Right renal cortex interstitium (tissue), 3 donors: ENCODE measurements at places on chromosomes 7 and 10. TPM values are rescaled to one million over a fixed set of nuclear protein-coding genes. Genes with fewer than 3 reads are reported as not detected.

DNA sequence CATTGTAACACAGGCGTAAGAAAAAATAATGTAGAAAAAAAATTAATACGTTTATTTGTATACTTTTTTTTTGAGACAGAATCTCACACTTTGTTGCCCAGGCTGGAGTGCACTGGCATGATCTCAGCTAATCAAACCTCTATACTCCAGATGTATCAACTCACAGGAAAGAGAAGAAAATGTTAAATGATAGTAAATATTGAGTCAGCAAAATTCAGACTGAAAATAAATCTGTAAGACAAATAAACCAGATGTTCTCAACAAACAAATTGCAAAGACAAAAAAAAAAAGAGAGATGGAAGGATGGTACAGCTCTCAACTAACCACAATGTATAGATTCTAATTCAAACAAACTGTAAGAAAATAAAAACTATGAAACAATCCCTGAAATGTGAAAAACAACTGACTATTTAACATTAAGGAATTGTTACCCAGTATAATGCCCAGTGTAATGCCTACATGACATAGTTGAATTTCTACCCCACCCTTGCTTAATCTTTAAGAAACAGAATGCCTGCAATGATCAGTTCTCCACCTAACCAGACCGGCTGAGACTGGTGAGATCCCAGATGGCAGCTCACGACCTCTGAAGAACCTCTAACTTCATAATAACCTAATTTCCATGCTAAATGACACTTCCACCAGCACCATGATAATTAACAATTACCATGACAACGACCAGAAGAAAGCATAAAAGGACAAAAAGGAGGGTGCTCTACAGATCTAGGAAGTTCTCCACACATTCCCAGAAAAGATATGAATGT is 272.0 kb upstream of the GNAI1 start:
- DNase-seq: no peak

MSRB2 gene
- polyA plus RNA-seq: 48.2 TPM

DNA sequence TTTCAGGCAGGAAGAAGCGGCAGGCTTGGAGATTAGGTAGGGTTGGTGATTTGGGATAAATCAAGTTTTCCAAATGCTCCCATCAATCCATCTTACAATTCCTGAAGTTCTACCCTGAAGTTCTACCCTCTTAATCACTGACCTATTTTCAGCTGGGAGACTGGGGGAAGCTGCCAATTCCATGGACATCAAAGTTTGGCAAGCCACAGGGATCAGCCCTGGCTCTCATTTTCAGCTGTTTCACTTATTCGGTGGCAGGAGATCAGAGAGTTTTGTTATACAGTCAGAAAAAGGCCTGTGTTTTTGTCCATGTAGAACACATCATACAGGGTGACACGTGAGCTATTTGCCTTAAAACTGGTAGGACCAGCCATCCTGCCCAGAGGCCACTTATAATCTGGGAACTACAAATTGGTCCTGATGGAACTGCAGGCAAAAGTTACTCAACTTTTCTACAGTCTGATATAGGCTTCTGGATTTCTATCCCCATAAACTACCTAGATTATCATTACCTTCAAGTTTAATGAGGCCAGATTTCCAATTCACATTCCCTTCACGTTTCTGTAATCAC is 112.9 kb upstream of the ZNF746 start:
- DNase-seq: no peak

OR2A7 gene
- 7.0 TPM for polyA plus RNA-seq

DNA sequence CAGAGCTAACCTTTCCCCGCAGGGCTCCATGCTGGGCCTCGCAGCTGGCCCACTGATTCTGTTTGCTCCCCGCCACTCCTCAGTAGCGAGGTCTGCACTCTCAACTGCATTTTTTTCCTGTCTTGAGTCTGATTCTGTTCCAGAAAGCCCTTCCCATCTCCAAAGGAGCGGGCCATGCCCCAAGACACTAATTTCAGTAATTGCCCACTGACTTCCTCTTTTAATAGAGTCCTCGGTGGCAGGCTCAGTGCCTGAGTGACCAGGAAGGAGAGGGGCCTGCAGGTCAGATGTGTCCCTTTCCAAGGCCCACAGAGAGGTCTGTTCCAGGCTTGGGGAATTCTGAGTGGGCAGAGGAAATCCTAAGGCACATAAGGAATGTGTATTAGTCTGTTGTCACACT is 77.4 kb downstream of the ADCY1 start:
- DNase-seq: no peak

STRA8 gene
- not detected for polyA plus RNA-seq

- DNase-seq: no peak
Observed at GRCh38 chr10:58721601-58722281, 209.1 kb downstream of the BICC1 start.

EMX2 gene
- 173 TPM for polyA plus RNA-seq

DNA sequence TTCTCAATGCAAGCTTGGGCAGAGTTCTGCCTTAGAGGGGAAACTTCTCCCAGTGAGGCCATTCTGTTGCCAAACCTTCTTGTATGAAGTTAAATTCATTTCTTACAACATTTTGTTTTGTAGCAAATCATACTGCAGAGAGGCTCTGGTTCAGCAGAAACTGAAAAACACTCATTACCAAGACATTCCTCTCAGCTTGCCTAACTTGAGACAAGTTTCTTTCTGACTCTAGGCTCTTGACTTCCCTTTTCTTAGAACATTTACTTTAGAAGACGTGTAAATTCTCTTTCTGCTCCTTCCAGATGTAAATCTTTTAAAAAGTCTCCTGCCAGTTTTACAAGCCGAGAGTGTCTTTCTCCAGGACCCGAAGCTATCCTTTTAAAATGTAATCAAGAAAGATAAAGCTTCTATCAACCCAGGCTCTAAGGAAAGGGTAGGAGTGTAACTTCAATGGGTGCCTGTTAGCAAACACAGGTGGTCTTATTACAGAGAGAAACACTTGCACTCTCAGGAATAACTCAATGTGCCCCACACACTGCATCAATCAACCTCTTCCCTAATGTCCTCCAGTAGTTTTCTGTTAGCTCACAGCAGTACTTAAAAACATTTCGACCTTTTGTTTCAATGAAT is 80.5 kb upstream of the TAS2R16 start:
- no peak for DNase-seq

- DNase-seq: no peak
Observed at GRCh38 chr10:60757420-60757895, 20.8 kb upstream of the CDK1 start.

DNA sequence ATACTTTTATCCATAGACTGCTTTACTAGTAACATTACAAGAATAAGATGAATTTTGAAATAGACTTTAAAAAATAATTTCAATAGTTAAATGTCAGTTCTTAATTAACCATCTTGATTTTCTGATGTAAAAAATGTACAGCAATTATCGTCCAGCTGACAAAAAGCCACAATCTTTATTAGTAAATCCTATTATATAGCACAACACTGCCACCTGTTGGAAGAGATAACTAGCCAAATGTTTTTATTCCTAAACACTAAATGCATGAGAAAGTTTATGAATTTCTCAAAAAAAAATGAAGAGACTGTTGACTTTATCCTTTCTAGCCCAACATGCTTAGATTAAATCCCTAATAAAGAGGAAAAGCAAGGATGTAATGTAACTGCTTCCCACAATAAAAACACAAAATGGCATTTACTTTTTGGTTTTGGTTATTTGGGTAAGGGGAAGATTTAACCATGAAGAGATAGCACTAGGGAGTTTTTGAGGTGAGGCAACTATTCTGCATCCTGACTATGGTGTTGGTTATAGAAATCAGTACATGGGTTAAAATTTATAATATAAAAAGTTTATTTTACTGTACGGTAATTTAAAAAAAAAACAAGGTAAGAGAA is 8.0 kb downstream of the COA1 start:
- DNase-seq: no peak

DNA sequence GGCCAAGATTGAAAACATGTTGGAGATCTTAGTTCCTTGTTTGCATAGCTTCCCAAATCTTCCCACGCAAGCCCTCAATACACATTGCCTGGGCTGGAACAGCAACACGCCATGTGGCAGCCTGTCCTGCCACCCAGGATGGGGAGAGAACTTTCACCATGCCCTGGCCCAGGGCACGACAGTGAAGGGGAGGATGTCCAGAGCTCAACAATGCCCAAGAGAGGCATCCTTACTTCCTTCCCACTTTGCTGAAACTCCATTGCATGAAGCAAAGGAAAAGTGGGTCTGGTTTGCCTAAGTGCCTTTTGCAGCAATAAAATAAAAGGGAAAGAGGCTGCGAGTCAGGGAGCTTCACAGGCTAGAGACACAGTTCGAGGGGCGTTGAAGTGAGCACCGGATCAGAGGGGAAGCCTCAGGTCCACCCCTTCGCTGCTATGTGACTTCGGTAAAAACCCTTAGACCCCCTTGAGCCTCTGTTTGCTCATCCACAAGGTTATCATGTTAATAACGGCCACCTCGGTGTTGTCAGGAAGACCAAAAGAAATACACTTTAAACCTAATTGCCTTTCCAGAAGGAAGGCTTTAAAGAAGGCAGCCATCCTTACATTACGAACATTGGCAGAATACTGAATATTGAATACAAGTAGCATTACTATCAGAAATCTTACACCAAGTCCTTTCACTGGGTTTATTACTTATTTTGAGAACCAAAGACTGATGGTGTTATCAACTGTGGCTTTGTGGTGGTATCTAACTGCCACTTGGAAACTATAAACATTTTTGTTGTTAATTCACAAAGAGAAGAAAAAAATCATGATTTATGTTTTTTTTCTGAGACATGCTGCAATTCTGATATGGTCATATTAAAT is 133.3 kb downstream of the ICA1 start:
- DNase-seq: no peak

DNA sequence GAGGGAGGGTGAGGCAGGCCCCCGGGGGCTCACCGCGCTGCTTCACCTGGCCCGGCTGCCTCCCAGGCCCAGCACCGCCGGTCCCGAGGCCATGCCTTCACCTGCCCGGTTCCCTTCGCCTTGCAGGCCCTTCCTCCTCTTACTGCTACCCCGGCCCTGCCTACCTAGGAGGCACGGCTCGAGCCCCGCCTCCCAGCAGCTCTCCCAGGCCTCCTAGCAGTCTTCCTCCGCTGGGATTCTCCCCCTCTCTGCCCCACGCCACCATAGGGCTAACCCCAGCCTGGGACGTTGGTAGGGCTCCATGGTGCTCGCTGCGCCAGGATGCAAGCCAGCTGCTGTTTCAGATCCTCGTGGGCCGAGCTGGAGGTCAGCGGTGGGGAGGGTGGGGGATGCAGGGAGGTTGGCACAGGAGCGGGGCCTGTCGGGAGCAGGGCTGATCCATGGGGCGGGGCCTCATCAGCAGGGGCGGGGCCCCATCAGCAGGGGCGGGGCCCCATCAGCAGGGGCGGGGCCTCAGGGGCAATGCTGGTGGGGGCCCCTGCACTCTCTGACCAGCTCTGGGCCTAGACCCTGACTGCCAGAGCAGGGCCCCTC is 63.3 kb downstream of the RASGEF1A start:
- no peak for DNase-seq

GRCh38 chr7:39525926-39526325 is 40.3 kb upstream of the YAE1 start:
- DNase-seq: no peak

- DNase-seq: no peak
Observed at GRCh38 chr10:79507440-79508167, 4.7 kb upstream of the EIF5AL1 start.

HOGA1 gene
- 35.9 TPM for polyA plus RNA-seq

CALML5 gene
- not detected for polyA plus RNA-seq

DNA sequence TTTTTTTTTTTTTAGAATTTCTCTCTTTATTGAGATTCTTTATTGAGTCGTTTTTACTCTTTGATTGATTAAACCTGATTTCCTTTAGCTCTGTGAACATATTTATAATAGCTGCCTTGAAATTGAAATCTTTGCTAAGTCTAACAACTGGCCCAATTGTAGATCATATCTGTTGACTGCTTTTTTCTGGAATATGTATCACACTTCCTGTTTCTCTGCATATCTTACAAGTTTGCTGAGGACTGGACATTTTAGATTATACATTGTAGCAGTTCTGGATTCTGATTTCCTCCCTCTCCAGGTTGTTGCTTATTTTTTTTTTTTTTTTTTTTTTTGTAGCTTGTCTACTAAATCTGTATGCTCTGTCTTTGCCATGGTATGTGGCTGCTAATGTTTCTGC is 56.3 kb downstream of the PRKAR2B start:
- DNase-seq: no peak

- no peak for DNase-seq
Observed at GRCh38 chr7:44377134-44377463, 51.7 kb upstream of the CAMK2B start.

- no peak for DNase-seq
Observed at GRCh38 chr7:116021237-116021636, 9.3 kb downstream of the TFEC start.

- DNase-seq: no peak
Observed at GRCh38 chr7:27183682-27184336, 1.2 kb downstream of the HOXA11 start.

DNA sequence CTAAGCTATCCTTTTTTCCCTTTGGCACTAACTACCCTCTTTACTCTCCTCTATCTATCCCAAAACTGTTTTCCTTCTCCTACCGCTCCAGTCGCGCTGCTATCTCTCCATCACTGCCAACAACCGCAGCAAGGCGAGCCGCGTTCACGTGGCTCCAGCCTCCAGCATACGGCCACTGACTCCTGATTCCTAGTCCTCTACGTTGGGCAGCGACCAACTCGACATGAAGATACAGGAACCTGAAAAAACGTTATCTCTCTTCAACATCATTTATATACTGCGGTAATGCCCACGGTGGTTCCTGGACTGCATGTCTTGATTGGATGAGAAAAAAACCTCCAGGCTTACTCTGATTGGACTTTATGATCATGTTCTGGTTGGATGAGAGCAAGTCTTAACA is 129.5 kb downstream of the ZNF716 start:
- no peak for DNase-seq

DNA sequence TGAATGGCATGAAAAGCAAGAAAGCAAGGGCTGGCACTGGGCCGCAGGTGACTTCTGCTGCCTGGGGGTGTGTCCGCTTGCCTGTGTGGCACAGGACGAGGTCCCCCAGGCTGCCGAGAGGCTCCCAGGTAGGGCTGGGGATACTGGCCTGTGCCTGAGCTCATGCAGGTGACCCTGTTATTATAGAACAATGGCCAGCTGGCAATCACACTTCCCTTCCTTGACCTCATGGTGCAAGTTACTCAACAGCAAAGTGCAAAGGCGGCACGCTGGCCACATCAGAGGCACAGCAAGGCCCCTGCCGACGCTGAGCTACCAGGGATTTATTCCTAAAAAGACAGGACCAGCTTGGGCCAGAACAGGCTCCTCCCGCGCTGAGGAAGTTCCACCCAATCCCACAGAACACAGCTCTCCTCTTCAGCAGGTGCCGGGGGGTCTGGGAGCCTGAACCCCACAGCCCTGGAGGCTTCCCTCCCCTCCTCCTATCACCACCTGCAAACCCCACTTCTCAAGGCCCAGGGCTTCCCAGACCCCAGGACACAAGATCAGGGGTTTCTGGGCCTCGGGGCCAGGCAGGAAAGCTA is 1.4 kb upstream of the ADAM8 start:
- DNase-seq: no peak

NEUROG3 gene
- polyA plus RNA-seq: not detected

- DNase-seq: no peak
Observed at GRCh38 chr7:100483090-100483721, 521 bp upstream of the NYAP1 start.

ERVW-1 gene
- 0.74 TPM for polyA plus RNA-seq

CFAP43 gene
- 14.8 TPM for polyA plus RNA-seq

BTBD16 gene
- polyA plus RNA-seq: 1.6 TPM
